Dermis blood vessel endothelial cell (primary cell): ENCODE measurements at places on chromosomes 13 and 19. TPM values are rescaled to one million over a fixed set of nuclear protein-coding genes. Genes with fewer than 3 reads are reported as not detected.

DNA sequence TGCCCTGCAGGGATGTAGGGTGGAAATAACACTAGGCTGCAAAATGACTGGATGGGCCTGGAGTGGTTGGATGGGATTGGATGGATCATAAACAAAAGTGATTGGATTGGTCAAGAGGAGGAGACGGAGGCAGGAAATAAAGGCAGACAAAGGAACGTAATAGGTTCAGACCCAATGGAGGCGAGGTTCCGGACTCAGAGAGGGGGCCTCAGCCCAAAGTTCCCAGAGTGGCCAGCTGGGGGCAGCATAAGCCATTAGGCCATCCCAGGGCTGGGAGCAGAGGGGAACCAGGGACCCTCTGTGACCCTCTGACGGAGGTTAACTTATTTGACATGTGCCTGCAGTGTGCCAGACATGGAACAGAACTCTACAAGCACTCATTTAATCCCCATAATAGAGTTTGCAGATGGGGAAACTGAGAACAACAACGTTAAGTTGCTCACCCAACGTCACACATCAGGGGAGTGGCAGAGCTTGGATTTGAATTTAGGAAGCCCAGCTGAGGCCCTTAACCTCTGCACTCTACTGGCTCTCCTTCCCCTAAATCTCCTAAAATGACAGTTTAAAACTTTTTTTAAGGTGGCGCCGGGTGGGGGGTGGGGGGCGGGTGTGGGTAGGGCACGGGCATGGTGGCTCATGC is 15.3 kb upstream of the MAP1S start:
- DNase-seq: peak; percentile 80

DNA sequence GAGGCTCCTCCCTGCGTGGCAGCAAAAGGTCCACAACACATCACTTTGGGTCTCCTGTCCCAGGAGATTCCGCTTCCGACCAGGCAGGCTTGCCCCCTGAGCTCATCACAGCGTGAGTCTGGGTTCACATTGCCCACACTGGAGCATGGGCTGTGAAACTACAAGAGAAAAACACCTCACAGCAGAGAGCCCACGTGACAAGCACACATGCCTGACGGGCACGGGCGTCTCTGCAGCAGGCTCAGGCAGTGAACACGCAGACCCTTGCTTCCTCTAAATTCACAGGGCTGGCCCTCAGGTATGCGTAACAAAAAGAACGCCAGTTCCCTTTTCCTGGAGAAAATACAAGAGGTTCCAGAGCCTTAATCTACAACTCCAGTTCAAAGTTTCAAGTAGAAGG is 41.9 kb downstream of the RASA3 start:
- no peak for DNase-seq

GRCh38 chr13:24128112-24128511 is 32.4 kb upstream of the SPATA13 start:
- no peak for DNase-seq

Gene RFPL4A
- total RNA-seq: 0.14 and 0.51 TPM in 2 replicates

- no peak for DNase-seq
Measured at GRCh38 chr13:42574435-42575311, 721 bp downstream of the TNFSF11 start.

DNA sequence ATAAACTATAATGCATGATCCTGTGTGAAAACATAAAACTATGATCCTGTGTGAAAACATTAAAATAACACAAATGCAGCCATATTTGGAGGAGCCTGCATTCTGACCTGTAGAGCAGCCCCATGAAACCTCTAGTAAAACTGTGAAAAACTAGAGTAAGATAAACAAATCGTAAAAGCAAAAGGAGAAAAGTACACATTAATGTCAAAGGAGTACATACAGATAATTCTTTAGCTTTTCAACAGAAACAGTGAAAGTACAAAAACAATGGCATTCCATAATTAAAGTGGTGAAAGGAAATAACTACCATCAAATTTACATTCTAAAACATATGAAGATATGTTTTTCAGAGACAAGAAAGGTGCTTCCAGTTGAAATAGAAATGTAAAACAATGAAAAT is 1267.2 kb downstream of the SLITRK1 start:
- DNase-seq: no peak

GRCh38 chr13:24921881-24922280 is 157.9 kb downstream of the RNF17 start:
- DNase-seq: no peak

Gene ZNF426
- total RNA-seq: 24.2 and 24.3 TPM in 2 replicates

Gene SLC10A2
- not detected in 2 replicates for total RNA-seq

DNA sequence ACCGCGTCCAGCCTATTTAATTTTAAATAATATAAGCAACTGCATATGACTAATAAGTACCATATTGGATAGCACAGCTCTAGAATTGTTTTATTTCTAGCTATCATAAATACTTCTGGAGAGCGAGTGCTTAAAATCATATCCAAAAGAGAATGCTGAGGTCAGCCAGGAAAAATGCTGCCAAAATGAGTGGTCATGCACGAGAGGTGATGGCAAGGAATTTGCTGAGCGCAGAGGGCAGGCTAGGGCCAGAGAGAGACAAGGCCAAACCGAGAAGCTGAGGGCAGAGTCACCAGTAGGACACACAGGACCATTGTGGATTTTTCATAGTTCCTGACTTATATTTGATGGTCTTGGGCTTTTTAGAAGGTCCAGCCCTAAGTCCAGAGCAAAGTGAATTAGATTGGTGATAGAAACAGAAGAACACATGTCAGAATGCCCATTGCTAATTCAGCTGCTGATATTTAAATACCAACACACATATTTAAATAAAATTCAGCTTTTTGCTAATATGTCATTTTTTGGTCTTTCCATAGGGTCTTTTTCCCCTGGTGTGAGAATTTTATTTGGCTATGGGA is 33.6 kb upstream of the UBL3 start:
- no peak for DNase-seq
